Forelimb muscle (tissue), 1 donor: ENCODE measurements at places on chromosomes 4 and X.

- DNase-seq = no peak
These were observed 44.0 kb upstream of the MAN2B2 start for GRCh38 chr4:6530964-6531363.

DNA sequence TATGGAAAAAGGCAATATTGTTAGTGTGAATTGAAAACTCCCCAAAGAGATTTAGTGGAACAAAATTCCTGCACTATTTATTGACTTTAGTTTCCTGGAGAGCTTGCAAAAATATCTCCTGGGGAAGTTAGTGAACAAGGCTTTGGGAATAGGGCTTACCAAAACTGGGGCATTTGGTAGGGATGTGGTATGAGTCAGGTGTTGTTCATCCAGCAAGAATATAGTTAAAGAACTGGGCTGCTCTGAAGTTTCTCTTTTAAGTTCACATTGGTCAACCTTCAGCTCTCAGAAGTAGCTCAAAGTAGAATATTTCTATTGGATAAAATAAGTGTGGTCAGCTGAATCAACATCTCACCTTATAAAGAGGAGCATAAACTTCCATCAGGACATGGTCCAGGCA lies 185.0 kb downstream of the CPE start:
- no peak for DNase-seq

DNA sequence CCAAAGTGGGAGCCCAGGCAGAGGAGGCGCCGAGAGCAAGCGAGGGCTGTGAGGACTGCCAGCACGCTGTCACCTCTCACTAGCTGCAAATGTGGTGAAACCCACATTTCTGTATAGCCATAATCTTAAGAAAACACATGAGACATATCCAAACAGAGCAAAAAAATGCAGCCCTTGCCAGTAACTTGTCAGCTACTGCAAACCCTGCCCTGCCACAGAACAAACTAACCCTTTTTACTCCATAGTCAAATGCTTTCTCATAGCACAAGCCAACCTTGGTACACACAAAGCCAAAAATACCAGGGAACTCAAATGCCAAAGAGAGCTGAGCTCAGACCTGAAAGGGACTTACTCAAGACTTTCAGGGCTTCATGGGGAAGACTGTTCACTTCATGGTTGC lies 14.9 kb upstream of the NXF3 start:
- no peak for DNase-seq

- DNase-seq = no peak
These were observed 24.9 kb downstream of the FGFBP1 start for GRCh38 chr4:15913631-15913970.

GRCh38 chr4:145898926-145899531 lies 39.6 kb downstream of the ZNF827 start:
- DNase-seq = no peak

DNA sequence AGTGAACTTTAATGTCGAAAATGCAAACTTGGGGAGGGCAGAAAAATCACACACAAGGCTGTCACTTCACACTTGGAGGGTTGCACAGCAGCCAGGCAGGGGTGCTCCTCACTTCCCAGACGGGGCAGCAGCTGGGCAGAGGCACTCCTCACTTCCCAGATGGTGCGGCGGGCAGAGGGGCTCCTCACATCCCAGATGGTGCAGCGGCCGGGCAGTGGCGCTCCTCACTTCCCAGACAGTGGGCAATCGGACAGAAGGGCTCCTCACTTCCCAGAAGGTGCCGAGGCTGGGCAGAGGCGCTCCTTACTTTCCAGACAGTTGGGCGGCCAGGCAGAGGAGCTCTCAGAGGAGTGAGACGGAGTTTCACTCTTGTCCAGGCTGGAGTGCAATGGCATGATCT lies 90.6 kb downstream of the HMGB3 start:
- no peak for DNase-seq

DNA sequence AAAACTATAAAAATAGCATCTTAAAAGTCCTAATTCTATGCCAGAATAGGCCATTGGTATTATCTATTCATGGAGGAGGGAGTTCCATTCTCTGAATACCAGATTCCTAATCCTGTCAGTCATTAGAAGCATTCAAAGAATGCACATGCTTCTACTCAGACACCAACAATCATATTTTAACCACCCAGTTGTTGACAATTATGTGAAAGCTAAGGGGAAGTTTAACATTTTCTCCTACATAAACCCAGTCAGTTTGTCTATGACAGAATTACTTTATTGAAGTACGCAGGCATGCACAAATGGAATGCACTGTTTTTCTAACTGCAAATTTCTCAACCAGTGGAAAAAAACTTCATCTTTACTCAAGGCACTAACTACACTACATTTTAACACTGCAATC lies 69.6 kb upstream of the MTNR1A start:
- no peak for DNase-seq

DNA sequence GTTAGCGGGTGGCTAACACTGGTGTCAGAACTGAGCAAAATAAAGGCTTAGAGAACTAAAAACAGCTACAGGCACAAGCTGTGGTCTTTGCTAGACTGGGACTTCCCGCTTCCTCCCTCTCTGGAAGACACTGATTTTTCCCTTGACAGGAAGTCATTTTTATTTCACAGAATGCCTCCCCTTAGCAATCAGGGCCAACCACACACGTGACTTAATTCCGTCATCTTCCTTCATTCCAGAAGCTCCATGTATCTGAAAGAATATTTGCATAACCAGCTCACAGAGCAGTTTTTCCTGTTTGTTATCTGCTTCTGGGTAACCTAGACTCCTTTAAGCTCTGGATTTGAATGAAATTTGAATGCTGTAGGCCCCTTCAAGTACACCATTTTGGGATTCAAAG lies 327.5 kb upstream of the FRG1 start:
- no peak for DNase-seq

DNA sequence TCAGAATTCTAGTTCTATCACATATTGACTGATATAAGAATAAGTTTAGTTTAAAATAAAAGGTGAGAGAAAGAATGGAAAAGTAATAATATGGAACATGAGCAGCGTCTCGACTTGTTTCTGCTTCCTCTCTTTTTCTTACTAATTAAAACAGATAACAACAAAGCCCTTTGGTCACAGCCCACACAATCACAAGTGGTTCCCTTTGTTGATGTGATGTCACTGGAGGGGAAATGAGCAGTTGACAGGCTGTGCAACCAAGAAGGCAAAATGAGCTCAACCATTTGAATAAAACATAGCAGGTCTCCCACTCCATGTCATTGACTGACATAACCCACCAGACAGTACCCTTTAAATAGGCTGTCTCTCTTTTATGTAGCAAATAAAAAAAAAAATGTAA lies 342.5 kb upstream of the MAGEB2 start:
- DNase-seq = no peak

DNA sequence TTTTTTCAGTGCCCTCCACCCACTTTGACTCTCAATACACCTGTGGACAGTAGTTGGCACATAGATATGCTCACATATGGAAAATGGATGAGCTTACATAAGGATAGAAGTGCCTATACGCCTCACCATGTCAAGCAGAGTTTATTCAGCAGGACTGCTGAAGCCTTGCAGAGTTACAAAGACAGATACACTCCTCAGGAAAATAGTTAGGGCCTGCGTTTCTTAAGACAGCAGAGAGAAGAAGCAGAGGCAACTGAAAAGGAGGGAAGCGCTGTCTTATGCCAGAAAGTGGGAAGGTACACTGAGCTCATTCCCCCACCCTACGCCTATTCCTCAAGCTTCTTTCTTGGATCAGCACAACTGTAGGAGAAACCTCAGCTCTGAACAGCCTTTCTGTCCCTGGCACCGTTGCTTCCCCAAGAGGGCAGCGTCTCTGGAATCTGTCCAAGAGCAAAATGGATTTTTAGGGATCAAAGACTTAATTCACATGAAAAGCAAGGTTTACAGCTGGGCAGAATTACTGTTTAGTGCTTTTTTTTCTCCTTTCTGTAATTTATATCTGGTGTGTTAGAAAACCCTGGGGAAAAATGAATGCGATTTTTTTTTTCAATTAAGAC lies 37.3 kb upstream of the MBTPS2 start:
- DNase-seq = no peak

DNA sequence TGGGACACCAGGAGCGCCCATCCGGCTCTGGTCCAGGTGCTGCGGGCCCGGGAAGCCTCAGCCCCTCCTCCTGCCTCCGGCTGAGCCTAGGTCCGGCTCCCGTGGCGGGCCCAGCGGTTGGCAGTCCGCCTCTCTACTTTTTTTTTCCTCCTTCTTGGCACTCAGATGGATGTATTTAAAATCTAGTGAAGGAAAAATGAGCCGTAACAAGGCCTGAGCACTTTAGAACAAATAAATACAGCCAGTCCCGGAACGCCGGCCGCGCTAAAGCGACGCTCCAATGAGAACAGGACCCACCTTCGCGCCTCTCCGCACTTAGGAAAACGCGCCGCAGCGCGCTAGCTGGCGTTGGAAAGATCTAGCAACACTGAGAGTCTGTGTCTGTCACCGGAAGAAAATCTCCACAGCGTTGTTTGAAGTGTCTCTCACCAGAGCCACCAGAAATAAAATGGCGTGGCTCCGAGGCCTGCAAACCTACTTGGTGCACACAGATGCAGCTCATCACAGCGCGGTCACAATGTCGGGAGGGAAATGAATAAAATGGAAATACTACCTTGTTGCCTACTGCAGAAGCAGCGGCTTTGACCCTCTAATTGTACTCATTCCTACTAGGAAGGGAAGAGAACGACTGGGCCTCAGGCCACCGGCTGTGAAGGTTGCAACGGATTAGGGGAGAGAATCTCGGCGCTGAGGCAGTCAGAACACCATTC lies 4.7 kb downstream of the NEUROG2 start:
- DNase-seq = no peak

DNA sequence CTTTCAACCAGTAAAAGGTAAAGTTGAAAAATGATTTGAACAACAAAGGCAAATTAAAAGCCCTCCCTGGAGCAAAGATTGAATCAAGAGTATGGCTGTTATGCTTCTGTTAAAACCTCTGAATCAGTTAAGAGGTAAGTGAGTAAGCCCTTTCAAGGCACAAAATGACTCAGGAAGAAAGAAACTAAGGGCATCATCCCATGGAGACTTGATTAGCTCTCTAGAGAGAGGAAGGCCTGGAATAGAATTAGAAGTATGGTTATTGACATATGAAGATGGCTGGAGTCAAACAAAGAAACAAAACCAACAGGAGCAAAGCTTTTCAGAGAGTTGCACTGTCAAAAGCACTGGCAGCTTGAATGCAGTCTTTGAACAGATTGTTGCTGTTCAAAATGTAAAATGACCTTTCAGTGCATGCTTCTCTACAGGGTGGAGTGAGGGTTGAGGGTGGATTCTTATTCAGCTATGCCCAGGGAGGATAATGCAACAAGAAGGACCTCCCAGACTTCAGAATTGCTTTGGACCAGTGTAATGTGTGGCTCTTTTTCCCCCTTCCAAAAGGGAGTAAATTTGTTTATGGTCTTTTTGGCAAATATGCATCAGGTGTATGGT lies 365.5 kb downstream of the GBA3 start:
- DNase-seq = no peak

GRCh38 chr4:176575141-176575730 lies 217.5 kb downstream of the VEGFC start:
- peak; percentile 32 for DNase-seq

DNA sequence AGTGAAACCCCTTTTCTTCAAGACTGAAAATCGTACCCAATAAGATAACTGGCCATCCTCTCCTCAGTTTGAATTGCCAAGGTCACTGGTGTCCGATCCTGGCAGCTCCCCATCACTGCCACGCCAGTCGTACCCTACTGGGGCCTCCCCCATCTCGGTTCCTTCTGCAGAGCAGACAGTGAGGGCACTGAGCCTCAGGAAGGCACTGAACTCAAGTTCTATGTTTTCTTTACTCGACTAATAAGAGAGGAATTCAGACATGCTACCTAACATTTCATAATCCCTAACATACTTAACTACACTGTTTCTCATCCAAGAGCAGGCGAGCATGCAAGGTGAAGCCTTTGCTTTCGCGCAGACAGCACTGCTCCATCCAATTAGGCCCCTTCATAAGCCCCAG lies 23.4 kb downstream of the ZFYVE28 start:
- no peak for DNase-seq

DNA sequence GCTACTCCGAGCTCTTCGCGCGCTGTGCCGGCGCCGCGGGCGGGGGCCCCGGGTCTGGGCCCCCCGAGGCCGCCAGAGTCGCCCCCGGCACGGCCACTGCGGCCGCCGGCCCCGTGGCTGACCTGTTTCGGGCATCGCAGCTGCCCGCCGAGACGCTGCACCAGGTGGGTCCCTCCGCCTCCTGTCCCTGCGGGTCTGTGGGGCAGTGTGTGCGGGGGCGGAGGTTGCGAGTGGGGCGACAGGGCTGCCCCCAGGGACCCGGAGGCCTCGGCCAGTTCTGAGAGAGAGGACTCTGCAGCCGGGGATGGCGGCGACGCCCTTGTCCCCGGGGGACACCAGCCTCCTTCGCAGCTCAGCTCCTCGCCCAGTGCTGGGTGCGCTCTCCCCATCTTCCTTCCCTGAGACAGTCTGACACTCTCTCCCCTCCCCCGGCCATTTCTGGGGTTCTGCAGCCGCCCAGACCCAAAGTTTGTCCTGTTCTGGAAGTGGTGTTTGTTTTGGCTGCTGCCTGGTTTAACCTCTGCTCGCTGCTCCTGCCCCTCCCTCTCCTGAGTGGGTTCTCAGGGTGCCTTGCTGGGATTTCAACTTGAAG lies 609 bp downstream of the REPS2 start:
- DNase-seq = no peak

DNA sequence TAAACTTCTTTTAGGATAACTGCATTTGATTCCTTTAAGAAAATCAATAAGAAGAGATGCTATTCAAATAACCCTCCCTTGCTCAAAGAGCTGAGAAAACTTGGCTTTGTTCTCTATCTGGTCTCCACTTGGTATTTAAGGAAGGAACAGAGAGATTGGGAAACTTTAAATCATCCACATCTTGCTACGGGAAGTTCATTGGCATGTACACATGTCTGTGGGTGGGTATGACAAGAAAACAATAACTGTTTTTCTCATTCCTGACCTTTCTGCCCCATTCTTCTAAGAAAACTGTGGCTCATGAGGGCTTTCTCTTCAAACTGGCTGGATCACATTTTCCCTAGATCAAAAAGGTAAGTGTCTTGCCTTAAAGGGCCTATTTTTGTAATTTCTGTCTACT lies 6.0 kb downstream of the SEL1L3 start:
- no peak for DNase-seq

DNA sequence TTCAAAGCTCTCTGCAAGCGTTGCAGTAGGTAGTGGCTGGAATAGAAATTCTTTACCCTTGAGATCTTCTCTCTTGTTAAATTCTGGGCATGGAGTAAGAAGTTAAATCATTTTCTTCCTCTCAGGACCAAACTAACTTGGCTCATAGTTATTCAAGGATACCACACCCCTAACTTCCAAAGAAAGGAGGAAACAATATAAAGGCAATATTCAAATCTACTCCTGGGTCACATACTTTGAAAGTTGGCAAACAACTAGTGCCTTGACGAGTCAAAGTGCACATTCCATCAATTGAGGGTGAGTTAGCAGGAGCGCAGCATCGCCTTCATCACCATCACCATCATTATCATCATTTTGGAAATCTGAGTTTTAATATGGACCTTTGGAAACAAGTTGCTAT lies 20.4 kb upstream of the KIT start:
- no peak for DNase-seq
